ENCODE measurements at places on chromosomes 4 and X.

GRCh38 chrX:115972717-115973116 lies 197.8 kb upstream of the AGTR2 start:
- peak; percentile 29 for DNase-seq

DNA sequence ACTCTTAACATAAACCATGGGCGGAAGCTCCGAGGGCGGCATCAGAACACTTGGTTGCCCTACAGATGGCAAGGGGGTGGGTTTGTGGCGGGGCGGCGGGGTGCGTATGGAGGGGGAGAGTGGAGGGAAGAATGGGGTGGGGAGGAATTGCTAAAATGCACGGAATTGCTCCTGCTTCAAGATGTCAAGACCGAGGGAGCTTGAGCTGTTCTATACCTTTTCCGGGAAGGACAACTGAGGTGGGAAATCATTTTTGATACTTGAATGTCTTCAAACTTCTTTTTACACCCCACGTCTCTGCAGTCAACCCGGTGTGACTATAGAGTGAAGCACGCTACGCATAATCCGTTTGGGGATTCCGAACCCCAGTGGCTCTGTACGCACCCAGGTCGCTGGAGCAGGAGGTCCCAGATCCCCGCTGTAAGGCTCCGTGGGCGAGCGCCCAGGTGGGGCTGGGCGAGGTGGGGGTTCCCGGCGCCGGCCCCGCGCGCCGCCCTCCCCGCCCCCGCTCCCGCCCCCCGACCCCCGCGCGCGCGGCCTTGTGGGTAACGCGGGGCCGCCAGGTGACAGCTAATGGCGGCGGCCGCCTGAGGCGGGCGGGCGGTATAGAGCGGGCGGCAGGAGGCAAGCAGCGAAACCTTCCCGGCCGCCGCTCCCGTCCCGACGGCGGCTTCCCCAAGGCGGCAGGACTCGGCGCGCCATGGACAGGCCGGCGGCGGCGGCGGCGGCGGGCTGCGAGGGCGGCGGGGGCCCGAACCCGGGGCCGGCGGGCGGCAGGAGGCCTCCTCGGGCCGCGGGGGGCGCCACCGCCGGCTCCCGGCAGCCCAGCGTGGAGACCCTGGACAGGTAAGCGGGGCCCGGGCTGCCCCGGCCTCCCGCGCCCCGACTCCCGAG lies at the start of gene MTMR1:
Gene MTMR1, plus strand, starts transcription at position 566 of the 894 bp plus-strand sequence. Its CDS starts 135 bp downstream, at position 701.
- no peak for DNase-seq

- DNase-seq = no peak
These were observed 66.3 kb downstream of the GAB1 start for GRCh38 chr4:143402776-143403552.

GRCh38 chr4:172791841-172792240 lies 376.8 kb upstream of the GALNT7 start:
- no peak for DNase-seq

- DNase-seq = peak; percentile 64
These were observed 36.7 kb upstream of the EDA2R start for GRCh38 chrX:66675541-66675940.

DNA sequence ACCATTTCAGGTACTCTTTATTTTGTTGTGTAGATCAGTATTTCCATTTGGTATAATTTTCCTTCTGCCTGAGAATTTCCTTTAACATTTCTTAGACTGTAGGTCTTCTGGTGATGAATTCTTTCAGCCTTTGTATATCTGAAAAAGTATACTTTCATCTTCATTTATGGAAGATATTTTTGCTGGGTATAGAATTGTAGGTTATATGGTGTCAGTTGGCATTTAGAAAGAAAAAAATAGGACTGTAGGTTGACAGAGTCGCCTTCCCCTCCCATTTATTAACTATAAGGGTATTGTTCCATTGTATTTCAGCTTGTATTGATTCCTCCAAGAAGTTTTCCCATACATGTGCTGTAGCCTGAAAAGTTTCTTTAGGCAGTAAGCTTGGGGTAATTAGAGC lies 71.9 kb downstream of the KDM6A start:
- no peak for DNase-seq

DNA sequence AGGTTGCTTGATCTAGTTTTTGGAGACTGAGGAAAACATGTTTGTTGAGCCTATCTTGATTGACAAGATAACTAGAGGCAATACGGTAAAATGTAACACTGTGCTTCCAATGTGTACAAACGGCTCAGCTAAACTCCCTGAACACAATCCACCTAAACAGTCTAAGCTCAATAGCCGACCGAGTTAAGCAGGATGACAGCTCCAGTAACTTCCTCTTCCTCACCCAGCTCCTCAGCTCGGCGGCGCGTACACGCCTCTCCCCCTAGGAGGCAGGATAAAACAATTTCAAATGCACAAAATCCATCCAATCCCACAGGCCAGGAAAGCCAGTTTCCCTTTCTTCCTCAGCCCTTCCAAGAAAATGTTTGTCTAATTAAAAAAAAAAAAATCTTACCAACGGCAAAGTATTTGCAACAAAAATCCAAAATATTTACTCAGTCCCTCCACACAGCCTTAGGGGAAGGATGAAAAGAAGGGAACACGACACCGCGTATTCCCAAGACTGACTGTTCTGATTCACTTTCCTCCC lies 1.0 kb downstream of the CNOT6L start:
- peak; percentile 85 for DNase-seq

GRCh38 chrX:36431819-36432218 lies 512.3 kb downstream of the CFAP47 start:
- peak; percentile 31 for DNase-seq

DNA sequence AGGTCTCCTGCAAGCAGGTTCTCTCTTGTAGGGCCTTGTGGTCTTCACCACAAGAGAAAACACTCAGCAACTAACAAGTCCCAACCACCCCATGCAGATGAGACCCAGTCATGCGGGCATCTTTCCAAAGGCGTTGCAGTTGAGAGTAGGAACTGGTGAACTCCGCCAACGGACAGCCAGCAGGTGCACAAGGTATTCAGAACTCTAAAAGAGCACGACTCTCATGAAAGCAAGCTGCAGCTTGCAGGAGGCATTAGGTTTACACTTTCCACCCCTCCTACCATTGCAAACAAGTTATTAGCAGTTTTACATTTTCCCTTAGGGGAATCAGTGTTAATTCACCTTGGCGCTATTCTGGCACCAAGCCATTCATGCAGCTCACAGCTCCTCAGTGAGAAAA lies 173.4 kb upstream of the KIT start:
- DNase-seq = no peak

DNA sequence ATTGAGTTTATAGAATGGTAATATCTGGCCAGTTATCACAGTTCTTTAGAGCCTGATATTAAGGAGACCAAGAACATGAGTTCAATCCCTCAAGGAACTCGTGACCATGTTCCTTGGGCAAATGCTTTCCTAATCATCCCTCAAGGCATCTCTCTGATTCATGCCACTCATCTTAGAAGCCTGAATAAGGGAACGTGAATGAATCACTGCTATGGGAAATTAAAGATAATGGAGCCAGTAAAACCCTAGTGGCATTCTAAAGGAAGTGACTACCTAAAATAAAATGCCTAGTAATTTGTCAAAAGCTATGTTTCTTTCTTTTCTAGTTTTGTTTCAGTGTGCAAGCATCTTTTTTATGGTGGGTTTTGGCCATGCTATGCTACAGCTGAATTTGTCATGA lies 1161.3 kb downstream of the C4orf33 start:
- DNase-seq = peak; percentile 84

GRCh38 chr4:45036677-45037076 lies 310.3 kb upstream of the GNPDA2 start:
- no peak for DNase-seq

DNA sequence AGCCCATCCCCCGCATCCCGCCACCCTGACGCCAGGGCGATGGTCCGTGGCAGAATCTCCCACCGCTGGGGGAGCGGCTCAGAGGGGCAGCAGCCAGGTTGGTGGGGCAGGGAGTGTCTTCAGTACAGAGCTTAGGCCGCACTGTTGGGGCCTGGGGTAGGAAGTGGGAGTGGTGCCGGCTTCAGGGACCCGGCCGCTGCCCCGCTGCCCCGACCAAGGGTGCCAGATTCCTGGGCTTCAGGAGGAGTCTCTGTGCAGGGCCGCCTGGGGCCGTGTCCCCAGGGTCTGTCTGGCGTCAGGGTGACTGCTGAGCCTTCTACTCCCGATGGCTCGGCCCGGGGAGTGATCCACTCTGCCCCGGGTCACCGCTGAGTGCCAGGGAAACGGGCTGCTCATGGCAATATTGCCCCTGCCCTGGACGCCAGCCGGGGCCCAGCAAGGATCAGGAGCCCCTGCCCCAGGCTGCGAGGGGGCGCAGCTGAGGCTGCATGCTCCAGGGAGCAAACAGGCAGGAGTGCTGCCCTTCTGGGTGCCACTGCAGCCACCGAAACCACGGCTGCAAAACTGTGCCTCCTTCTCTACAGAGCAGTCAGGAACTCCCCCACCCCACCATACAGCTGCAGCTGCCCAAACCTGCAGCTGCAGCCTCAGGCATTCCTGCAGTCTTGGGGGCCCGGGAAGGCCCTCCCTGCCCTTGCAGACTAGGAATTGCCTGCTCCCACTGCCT lies 1206.1 kb downstream of the ARAP2 start:
- no peak for DNase-seq

DNA sequence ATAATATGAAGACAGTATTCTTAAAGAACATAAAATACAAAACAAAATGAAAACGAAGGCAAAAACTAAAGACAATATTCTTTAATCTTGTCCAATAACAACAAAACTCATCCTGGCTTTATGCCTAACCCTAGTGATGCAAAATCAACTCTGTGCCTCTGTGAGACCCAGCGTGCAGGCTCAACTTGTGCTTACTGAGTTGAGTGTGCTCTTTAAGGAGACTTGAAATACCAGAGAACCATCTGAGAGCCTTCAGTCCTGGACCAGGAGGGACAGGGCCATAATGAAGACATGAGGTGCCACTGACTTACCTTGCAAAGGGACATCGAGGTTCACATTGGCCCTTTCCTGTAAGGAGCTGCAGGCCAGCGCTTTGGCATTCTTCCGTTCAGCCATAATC lies 77.1 kb downstream of the NSUN7 start:
- no peak for DNase-seq

DNA sequence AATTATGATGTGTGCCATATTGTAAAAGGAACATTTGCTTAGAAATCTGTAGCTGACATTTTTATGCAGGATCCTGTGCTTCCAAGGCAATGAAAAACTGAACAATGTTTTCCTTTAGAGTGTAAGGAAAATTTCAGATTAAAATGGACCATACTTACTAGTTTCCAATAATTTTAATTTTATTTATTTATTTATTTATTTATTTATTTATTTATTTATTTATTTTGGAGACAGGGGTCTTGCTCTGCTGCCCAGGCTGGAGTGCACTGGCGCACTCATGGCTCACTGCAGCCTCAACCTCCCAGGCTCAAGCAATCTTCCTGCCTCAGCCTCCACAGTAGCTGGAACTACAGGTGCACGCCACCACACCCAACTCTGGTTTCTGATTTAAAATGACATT lies 369.8 kb upstream of the HAND2 start:
- no peak for DNase-seq

DNA sequence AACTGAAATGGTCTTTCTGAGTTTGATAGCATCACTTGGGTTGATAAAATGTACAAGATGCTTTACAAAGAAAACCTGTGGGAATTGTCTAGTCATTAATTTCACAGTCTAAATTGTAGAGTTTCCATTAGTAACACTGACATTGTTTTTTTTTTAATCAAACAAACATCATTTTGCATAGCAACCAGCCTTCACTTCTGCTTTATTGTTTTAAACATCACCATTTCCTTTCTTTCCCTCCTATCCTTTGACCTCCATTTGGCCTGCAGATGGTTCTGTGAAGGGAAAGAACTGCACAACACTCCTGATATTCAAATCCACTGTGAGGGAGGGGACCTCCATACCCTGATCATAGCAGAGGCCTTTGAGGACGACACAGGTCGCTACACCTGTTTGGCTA lies 171.1 kb downstream of the PALLD start:
- DNase-seq = no peak

DNA sequence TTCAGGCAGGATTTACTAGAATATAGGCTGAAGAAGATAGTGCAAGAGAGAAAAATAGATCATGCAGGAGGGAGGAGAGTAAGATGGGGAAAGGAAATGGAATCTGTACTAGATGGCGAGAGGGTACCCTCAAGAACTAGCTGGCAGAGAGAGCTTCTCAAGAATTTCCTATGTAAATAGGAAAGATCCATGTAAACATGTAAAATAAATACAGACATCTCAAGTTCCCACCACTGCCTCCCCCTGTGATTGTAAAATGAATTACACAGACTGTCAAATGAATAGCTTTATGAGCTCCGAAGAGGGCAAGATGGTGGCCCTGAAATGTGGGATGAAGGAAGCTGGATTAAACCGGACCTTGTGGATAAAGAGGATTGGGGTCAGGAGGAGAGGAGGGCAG lies 178.0 kb downstream of the PALLD start:
- no peak for DNase-seq

- peak; percentile 21 for DNase-seq
These were observed 30.1 kb downstream of the SYTL5 start for GRCh38 chrX:38036466-38036865.

GRCh38 chrX:110462957-110463356 lies 104.3 kb downstream of the RTL9 start:
- peak; percentile 6 for DNase-seq

DNA sequence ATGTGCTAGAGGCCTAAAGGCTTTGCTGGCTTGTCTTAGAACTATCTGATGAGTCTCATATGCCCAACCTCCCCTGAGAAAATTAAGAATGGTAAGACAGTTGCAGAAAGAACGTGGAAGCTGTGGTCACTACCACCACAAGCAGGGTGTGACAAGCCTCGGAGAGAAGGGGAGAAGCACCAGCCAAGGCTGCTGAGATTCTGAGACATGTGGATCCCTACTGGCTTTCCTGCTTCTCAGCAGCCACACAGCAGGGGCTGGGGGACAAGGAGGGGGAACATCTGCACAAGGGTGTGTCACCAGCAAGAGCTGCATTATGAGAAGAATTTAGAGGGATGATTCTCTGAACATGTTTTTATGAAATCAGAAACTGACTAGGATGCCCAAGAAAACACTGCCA lies 19.4 kb downstream of the TAPT1 start:
- no peak for DNase-seq

- DNase-seq = no peak
These were observed 60.8 kb downstream of the WDFY3 start for GRCh38 chr4:84905646-84906045.

GRCh38 chr4:31294655-31295480 lies 574.7 kb downstream of the PCDH7 start:
- DNase-seq = peak; percentile 0

- no peak for DNase-seq
These were observed 414.0 kb upstream of the HS3ST1 start for GRCh38 chr4:11842620-11843263.

- DNase-seq = peak; percentile 76
These were observed 8.9 kb downstream of the ANXA3 start for GRCh38 chr4:78560296-78560963.

- DNase-seq = peak; percentile 34
These were observed 159.2 kb upstream of the SLC7A11 start for GRCh38 chr4:138401334-138401733.

- no peak for DNase-seq
These were observed 105.5 kb downstream of the PACRGL start for GRCh38 chr4:20805716-20806115.

GRCh38 chrX:13009844-13010243 lies 34.6 kb downstream of the FAM9C start:
- DNase-seq = no peak

GRCh38 chr4:6327220-6327917 lies 57.7 kb downstream of the WFS1 start:
- peak; percentile 61 for DNase-seq

GRCh38 chr4:99723612-99724011 lies 66.0 kb upstream of the C4orf54 start:
- DNase-seq = peak; percentile 75
